ENCODE measurements at places on chromosomes 2 and 18.

DNA sequence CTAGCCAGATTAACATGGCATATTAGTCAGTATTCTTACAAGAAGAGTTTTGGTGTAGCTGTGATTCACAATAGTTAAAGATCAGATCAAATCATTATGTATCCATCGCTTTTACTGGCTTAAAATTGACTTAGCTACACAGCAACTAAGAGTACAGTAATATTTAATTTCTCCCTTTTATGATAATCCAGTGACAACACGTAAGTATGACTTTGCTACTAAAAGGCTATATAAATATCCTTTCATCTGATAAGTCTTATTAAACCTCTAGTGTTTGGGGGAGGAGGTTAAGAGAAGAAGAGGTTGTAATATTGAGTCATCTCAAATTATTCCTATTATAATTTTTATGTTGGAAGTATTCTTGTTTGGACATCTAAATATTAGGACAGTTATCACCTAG is 51.0 kb downstream of the KCNG3 start:
- no peak for DNase-seq

GRCh38 chr2:199875400-199875799 is 24.4 kb upstream of the FTCDNL1 start:
- no peak for DNase-seq

DNA sequence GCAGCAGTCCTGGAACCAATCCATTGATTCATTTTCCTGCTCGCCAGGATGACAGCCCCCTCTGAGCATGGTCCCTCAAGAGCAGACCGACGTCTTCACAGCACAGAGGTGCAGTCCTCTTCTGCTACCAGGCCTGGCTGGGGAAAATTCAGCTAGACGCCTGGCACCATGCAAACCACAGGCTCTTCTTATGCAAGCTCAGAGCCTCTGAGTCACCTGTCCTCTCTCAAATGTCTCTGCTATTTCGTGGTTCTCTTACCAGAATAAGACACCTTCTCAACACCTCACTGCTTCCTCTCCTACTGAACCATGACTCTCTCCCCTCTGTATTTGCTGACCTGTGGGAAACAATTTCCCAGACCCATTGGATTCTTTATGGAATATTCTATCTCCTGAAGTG is 79.8 kb upstream of the CYRIA start:
- no peak for DNase-seq

- no peak for DNase-seq
These were observed 829 bp downstream of the ACVR1C start for GRCh38 chr2:157627594-157628476.

GRCh38 chr2:187434342-187434785 is 13.7 kb downstream of the CALCRL start:
- no peak for DNase-seq

DNA sequence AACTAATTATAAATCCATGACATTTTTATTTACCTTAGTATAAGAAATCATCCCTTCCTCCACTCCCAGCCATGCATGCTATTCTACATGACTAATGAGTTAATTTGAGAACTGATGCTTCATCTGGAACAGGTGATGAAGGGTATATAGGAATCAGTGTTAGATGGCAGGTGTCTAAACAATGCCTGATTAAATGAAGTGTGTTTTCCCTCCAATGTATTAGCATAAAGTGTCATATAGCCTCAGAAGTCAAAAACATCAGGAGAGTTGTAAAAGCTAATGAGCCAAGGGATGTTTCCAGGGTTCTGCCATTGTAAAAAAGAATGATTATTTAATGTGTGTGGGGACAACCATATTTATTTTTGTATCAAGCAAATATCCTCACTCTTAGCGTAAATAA is 913.8 kb downstream of the DCC start:
- no peak for DNase-seq

DNA sequence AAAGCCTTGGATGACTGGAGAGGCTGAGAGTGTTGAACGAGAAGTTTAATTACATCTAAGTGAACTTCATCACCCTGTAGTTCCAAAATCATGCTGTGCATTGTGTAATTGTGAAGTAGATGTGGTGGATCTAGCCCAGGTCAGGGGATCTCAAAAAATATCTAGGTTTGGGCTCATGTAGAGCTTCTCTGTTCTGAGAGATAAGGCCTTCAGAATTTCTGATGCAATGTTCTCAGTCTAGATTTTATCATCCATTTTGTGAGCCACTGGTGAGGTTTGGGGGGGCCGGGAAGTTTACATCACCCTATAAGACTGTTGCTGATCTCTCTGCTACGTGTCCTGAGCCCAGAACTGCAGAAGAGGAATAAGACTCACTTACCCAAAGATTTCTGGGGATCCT is 719.4 kb downstream of the SOCS6 start:
- no peak for DNase-seq

GRCh38 chr2:162257425-162257824 is 14.2 kb upstream of the FAP start:
- no peak for DNase-seq

DNA sequence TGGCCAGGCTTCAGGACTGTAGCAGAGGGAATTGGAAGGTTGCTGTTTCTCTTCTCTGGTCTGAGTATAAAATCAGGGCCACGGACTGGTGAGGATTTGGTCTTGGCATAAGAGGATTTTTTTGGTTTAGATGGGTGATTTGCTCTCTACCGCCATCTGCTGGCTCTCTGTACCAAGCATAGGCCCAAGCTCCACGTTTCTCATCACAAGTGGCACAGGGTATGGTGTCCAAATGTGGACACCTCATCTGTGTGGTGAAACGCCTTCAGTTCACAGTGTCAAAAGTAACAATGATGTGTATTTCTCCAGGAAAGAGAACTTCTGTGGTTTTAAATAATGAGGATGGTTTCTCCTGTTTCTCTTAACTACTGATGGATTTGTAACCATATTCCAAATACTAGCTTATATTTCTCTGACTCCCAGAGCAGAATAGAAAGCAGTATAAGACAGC is 115.1 kb downstream of the EML6 start:
- DNase-seq = peak; percentile 53

GRCh38 chr2:179238027-179238426 is 26.6 kb downstream of the SESTD1 start:
- no peak for DNase-seq

DNA sequence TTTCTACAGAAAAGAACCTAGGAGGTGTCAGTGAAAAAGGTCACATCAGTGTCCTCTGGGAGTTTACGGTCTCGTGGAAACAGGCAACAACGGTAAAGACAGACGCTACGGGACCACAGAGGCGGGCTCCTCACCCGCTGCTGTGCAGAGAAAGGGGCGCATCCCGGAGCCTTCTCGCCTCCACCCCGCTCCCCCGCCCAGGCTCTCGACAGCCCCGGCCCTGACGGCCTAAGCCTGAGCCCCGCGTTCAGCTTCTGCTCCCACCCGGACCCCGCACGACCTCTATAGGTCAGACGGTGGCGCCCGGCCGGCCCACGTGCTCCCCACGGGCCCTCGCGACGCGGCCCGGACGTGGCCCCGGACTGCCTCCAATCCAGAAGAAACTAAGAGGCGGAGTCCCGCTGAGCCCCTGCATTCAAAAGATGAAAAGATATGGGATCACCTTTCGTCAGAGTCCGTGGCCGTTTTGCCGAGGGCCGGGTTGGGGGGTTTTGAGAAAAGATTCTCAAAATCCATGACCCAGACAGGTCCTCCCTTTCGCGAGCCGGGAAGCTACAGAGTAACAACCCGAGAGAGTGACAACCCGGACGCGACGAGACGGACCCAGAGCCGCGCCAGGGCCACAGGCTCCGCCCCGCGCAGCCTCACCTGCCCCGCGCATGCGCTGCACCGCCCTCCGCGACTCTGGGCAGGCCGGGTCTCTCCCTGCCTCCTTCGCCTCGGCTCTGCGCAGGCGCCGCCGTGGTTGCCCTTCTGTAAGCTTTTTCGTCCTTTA is at the start of gene ZC3H8:
Gene ZC3H8, minus strand, starts transcription at position 577 of the 775 bp plus-strand sequence. Its CDS starts 61 bp downstream, at position 516.
- DNase-seq = peak; percentile 76

- no peak for DNase-seq
These were observed 136.5 kb upstream of the HS6ST1 start for GRCh38 chr2:128454980-128455720.

DNA sequence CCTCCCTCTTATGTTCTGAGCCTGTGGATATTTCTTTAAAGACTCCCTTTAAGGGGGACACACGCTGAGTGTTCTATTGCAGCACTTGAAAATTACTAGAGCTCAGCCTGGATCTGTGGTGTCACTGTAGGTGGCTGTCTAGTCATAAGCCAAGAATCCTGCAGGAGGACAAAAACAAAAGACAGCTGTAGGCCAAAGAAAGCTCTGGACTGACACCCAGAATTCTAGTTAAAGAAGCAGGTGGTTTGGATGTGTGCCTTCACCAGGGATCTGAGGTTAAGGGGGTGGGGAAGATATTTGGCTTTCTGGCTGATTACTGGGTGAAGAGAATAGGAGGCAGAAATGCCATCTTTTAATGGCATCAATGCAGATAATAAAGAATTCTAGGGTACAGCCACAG is 842.5 kb upstream of the NXPH2 start:
- no peak for DNase-seq

DNA sequence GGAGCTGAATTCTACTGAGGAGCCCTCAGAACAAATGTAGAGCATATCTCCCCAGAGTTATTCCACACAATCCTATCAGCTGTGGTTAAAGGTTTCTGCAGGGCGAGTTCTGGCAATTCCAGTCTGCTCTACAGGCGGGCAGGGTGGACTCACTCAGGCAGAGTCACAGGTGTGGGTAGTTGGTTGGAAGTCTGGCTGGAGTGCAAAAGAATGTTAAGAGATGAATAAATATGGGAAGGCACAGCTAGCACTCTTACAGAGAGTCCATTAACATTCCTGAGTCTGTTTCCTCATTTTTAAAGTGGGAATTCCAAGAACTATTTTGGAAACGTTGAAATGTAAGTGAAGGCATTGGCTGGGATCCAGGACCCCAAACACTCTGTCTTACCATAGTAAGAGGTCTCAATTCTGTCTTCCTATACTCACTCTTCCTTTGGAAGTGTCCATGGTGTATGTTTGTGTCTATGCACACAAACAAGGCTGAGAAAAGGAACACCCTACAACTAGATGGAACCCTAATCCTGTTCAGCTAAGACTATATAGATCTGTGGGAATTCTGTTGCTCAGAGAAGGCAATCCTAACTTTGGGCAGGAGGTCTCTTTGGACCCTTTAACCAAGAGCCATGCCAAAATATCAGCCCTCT is 63.3 kb upstream of the AQP4 start:
- DNase-seq = no peak

DNA sequence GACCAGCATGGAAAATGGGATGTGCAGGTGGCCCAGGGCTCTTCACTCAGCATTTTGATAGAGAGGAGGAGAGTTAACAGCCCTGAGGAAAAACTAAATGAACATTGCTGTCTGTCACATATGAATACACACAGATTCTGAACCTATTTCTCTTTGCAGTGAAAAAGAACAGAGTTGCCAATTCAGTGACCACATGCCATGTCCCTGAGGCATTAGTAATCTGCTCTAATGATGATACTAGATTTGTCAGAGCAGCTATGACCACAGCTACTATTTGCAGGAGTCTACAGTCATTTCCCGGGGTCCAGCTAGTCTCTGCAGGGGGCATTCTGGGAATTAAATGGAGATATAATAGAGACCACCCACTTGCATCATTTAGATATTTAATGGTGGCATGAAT is 267.6 kb downstream of the TMX3 start:
- DNase-seq = no peak

GRCh38 chr2:151247432-151247831 is 14.2 kb downstream of the RBM43 start:
- no peak for DNase-seq

Data from fibroblast of the conjunctiva (primary cell).